Stimulated activated CD4-positive, alpha-beta T cell treated with anti-CD3 and anti-CD28 coated beads, Interleukin-15, amount 100 ng/mL, for 48 hours (primary cell): ENCODE measurements at places on chromosomes 11 and 22.

- no peak for DNase-seq
Measured at GRCh38 chr22:20811171-20811570, 37.3 kb downstream of the SERPIND1 start.

- DNase-seq = no peak
Measured at GRCh38 chr22:38282397-38282796, 9.6 kb upstream of the TMEM184B start.

GRCh38 chr11:36377759-36378564 lies 81.9 kb downstream of the PRR5L start:
- DNase-seq = no peak

GRCh38 chr11:1744137-1744886 lies 6.1 kb downstream of the IFITM10 start:
- no peak for DNase-seq

DNA sequence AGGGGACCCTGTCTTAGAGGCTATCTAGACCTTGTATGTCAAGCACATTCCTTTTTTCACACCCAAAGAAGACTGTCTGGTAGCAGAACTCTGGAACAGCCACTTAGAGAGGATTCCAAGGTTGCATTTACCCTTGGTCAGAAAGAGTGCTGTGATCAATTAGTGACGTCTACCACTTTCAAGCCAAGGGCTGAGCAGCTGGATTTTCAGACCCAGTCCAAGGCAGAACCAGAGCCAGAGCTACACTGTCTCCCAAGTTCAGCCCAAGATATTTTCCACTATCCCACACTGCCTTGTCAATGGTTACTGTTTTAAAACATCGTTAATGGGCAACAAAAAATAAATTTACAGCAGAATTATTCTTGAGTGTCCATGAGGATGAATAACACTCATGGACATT lies 24.0 kb downstream of the ABCC8 start:
- DNase-seq = no peak

DNA sequence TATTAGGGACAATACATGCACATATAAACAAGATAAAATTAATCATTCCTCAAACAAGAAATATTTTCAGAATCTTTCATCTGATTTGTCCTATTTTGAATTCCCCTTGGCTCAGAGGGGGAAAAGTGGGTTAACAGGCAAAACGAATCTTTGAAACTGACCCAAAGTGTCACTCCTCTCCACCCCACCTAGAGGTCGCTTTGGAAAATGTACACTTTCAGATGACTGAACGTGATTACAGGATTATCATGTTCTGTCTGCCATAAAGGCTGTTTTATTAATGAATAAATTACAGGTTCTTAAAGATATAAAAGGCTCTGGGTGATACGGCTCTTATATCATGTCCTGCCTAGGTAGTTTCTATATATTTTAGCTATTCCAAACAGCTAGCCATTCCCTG lies 1735.0 kb downstream of the LRRC4C start:
- no peak for DNase-seq

DNA sequence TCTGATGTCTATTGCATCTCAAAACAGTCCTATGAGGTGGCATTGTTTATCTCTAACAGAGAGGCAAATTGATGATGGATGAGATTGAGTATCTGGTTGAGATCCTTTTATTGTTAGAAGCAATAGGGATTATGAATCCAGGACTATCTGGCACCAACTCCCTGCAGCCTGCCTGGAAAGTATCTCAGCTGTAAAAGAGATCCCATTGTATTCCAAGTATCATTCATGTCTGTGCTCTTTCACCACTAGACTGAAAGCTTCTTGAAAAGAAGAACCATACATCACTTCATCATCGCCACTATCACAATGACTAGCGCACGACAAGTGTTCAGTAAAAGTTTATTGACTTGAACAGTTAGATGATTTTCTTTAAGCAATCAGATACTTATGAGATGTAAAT lies 41.9 kb upstream of the PCF11 start:
- DNase-seq = no peak

DNA sequence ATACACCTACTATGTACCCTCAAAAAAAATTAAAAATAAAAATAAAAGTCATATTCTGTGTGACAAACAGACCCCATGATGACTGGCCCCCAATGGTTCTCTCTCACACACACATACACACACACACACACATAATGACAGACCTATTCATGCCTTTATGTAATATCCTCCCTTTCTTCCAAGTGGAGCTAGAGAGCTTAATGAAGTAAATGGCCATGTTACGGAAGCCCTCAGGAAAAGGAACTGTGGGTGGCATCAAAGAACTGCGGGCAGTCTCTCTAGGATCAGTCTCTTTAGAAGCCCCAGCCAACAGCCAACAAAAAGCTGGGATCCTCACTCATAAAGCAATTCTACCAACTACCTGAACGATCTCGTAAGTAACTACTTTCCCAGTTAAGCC lies 125.5 kb downstream of the SIK3 start:
- no peak for DNase-seq

- no peak for DNase-seq
Measured at GRCh38 chr11:74909385-74909784, 39.5 kb downstream of the XRRA1 start.

DNA sequence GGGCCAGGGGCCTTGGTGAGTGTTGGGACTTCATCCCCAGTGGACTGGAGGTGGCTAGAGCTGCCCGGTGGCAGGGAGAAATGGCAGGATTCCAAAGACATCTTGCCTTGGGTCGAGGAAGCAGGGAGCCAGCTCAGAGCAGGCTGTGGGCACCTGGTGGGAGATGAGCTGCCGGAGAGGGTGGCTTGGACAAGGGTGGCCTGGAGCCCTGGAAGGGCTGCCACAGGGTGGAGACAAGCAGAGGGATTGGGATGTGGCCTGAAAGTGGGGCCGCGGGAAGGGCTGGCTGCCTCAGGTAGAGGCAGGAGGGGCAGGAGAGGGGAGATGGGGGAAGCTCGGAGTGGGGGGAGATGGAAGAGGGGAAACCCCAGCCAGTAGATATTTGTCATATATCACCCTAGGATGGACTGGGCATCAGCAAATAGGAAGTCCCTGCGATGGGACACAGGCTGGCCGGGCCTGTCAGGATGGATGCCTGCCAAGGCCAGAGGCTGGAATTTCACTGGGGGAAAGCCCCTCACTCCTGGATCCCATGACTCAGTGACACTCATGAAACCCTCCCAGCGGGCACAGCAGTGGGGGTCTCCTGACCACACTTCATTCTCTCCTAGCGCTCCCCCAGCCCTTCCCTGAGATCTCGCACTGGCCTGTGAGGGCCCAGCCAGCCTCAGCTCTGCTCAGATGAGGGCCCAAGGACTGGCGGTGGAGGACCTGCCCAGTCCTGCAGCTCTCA lies 72.0 kb upstream of the SHISAL1 start:
- no peak for DNase-seq

DNA sequence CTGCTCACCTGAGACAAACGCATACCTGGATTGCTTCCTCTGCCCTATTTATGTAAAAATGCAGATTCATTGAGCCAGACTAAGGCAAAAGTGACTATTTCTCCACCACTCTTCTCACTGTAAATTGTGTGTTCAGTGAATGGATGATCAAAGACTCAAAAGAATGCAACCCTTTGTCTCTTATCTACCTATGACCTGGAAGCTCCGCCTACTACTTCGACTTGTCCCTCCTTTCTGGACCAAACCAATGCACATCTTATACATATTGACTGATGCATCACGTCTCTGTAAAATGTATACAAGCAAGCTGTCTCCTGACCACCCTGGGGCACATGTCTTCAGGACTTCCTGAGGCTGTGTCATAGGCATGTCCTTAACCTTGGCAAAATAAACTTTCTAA lies 418.0 kb upstream of the SYN3 start:
- no peak for DNase-seq

DNA sequence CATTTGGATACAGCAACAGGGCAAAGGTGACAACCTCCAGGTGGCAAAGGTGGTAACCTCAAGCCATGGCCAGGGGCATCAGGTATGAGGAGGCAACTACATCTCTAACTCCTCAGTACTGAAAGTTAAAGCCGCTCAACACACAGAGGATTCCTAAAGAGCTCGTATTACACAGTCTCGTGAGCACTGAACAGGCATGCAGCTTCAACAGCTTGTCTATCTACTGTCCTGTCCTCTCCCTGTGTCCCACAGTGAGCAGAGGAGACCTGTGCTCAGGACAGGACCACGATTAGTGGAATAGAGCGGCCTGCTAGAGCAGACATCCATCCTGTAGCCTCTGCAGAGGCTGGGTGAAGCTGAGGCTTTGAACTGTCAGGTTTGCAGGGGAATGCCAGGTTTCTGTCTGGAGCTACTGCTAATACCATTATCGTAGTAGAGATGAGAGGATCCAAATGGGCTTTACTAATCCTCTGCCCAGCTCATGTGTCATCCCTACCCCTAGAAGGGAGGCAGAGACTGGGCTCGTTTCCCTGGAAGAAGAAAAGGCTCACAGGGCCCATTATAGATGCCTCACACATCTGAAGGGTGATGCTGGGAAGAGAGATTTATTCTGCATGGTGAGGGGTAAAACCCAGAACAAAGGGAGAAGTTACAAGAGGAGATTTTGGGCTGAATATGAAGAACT lies 415.2 kb downstream of the LARGE1 start:
- no peak for DNase-seq

GRCh38 chr22:42964994-42965699 lies 49.8 kb downstream of the PACSIN2 start:
- peak; percentile 41 for DNase-seq

DNA sequence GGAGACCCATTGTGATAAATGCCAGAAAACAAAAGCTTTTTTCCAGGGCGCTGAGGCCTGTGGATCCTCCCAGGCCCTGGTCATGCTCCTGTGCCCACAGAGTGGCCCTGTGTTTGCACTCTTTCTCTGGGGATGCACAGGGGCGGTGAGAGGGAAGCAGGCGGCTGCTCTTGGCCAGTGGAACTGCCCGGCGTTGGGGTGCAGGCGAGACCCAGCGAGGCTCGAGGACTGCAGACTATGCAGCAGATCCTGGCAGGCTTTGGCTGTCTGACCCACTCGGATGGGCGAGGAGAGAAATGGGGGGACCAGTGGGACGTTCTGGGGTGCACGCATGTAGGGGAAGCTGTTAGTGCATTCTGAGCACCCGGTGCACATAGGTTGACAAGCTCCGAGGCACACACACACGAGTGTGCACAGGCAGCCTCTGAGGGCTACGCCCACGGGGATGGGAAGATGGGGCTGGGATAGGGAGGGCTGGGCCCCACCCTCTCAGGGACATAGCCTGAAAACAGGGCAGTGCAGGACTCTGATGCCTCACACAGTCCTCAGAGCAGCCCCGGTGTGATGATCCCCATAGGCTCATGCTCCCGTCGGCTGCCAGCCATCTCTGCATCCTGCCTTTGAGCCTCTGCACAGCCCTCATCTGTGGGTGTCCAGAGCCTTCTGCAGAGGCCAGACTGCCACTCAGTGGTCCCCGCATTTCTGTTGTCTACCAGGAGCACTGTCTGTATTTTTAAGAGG lies 1233.5 kb downstream of the BRD1 start:
- DNase-seq = no peak

DNA sequence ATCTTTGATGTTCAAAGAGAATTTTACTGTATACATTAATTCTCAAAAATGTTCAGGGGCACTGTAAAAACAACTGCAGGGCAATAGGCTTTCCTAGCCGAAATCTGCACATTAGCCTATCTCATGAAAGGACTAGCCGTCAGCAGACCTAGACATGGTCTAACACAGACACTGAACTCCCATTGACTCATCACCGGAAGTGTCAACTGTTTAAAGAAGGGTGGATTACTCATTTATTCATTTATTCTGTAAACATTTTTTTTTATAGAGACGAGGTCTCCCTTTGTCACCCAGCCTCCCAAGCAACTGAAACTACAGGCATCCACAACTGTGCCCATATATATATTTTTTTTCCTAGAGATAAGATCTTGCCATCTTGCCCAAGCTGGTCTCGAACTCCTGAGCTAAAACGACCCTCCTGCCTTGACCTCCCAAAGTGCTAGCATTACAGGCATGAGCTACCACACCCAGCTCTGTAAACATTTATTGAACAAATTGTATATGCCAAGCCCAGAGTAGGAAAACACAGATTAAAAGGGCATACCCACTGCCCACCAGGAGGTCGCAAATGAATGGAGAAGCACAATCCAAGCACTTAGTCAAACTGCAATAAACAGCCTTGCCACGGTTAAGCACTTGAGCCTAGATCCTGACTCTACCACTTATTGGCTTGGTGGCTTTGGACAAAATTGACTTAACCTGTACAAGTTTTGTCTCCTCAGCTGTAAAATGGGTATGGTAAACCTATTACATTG lies 26.6 kb downstream of the RAB30 start:
- no peak for DNase-seq

DNA sequence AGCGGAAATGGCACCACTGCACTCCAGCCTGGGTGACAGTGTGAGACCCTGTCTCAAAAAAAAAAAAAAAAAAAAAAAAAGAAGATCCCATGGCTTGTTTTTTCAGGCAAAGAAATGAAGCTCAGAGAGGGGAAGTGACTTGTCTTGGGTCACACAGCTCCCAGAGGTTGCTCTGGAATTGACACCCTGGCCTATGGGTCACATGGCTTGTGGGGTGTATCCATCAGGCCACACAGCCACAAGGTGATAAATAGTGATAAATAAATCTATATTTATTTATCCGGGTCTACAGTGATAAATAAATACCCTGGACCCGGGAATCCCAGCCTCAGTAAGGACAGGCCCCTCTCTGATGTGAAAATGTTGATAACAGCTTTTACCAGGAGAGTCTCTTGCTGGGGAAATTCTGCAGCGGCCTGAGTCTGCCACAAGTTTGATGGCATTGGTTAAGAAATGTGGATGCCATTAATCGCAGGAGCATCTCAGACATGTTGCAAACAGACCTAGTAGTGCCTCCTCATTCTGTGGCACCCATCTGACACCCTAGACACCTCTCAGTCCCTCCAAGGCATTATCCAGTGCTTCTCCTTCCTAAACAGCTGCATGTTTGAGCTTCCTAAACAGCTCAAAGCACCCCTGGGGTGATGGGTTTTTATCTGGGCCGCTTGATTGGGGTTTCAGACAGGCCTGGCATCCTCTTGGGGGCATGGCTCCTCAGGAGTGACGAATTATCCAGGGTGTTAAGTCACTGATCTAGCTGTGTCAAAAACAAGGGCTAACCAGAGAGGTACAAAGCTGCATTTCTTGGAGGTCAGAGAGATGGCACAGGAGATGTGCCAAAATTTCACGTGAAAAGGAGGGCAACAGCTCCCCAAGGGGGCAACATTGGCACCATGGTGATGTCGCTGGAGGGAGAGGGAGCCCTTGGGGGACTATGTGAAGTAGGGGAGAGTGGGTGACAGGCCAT lies 1.9 kb upstream of the EMID1 start:
- DNase-seq = no peak

GRCh38 chr22:50305923-50306566 lies 1.4 kb downstream of the PLXNB2 start:
- DNase-seq = no peak
